ENCODE measurements at places on chromosomes 7 and 10. TPM values are rescaled to one million over a fixed set of nuclear protein-coding genes. Genes with fewer than 3 reads are reported as not detected.

- DNase-seq, result no peak
These were observed 24.0 kb downstream of the MEOX2 start for GRCh38 chr7:15662451-15662850.

- DNase-seq, result peak; percentile 97
These were observed 22.4 kb downstream of the STN1 start for GRCh38 chr10:103895411-103896186.

DNA sequence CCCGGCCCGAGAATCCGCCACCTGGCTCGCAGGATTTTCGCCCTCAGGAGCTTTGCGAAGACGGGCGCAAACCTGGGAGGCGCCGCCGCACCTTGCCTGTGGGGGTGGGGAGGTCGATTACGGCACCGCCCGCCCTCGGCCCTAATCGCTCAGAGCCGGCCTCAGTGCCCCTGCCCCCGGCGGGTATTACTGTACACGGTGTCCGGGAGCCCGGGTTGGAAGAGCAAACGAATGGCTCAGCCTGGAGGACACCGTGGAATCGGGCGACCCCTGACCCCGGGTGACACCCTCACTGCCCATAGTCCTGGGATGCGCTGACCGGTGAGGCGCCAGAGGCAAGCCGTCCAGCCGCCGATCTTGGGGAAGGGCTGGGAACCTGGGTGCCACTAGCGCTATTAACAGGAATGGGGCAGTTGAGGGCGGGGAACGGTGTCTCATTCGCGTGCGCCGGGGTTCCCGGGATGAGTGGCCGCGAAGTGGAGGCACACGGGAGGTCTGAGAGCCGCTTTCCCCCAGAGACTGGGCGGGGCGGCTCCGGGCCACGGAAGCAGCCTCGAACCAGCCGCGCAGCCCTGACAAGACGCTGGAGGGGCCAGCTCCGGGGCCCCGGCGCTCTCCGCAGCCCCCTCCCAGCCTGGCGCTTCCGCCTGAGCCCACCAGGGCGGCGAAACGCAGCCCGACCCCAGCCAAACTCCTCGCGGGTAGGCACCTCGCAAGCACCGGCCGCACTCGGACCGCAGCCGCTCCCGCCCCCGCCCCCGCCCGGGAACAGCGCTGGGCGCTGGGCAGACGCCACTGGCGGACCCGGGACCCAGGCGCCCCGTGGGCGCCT lies 167.5 kb downstream of the NRF1 start:
- no peak for DNase-seq

DNA sequence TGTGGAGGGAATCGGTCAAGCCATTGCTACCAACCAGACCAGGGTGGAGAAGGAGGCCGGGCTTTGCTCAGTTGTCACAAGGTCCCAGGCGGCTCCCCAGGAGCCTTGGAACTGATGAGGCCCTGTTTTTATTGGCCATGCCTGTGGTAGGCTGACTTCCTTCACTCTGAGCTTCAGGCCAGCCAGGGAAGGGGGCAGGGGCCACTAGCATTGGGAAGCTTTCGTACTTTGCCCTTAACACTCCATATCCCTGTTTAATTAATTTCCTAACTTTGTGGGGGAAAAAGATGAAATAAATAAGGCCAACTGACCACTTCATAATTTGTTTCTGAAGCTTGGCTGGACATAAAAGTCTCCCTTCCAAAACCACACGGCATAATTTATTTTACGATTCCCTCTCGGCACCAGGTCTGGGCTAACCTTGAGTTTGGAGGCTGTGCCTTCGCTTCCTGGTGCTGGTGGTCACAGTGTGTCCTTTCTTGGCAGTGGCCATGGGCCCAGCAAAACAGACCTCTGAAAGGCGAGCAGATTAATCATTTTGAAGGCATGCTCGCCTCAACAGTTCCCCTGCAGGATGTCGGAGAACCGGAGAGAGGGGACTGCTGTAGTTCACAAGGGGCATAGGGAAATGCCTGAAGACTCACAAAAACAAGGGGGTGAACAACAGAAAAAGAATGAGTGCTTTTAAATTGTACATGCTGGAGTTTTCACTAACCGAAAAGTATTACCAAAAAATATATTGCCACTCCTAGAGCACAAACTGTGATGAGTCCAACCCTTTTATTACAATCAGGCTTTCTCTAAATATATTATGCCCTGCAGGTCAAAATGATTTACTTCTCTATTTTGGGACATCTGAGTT lies 966.0 kb downstream of the LRMDA start:
- no peak for DNase-seq

DNA sequence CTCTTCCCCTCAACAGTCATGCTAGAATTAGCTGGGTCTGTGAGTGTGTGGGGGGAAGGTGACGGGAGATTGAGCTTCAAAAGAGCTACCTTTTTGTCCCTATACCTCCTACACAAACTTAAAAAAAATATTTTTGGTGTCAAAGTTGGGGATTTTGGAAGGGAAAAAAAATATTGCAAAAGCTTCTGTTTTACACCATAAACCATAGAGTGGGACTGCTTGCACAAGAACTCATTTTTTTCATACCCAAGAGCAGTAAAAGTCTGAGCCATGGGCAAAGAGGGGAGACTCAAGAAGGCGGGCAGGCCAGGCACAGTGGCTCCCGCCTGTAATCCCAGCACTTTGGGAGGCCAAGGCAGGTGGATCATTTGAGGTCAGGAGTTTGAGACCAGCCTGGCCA lies 9.4 kb upstream of the ZDHHC4 start:
- no peak for DNase-seq

DNA sequence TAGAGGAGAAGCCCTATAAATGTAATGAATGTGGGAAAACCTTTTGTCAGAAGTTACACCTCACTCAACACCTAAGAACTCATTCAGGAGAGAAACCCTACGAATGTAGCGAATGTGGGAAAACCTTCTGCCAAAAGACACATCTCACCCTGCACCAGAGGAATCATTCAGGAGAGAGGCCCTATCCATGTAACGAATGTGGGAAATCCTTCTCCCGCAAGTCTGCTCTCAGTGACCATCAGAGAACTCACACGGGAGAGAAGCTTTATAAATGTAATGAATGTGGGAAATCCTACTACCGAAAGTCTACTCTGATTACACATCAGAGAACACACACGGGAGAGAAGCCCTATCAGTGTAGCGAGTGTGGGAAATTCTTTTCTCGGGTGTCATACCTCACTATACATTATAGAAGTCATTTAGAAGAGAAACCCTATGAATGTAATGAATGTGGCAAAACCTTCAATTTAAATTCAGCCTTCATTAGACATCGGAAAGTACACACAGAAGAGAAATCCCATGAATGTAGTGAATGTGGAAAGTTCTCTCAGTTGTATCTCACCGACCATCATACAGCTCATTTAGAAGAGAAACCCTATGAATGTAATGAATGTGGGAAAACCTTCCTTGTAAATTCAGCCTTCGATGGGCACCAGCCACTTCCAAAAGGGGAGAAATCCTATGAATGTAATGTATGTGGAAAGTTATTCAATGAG lies 18.9 kb downstream of the RBAK start:
- peak; percentile 33 for DNase-seq

DNA sequence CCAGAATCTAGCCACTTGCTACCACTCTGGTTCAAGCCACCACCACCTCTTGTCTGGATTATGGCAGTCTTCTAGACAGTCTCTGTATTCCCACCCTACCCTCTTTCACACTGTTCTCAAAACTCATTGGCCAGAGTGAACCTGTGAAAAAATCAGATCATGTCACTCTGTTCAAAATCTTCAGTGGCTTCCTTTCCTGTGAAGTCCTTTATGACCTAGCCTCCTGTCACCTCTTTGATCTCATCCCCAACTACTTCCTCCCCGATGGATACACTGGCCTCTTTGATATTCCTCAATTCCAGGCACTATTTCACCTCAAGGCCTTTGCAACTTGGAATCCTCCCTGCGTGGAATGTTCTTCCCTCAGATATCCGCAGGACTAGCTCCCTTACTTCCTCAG lies 21.2 kb upstream of the ANLN start:
- no peak for DNase-seq

DNA sequence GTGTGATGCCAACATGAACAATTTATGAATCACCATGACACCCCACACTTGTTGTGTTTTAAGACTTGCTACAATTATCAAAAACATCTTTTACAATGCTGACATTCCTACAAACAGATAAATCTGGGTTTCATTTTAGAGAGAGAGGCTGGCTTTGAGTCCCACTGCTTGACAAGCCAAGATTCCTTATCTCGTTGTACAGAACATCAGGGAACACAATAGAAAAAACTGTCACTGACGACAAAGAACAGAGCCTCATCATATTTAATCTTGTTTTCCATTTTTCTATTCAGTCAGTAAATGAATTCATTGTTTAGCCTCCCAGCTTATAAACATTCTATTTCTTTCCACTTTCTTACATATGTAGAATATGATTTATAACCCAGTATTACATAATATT lies 461.6 kb upstream of the VSTM2A start:
- no peak for DNase-seq

DNA sequence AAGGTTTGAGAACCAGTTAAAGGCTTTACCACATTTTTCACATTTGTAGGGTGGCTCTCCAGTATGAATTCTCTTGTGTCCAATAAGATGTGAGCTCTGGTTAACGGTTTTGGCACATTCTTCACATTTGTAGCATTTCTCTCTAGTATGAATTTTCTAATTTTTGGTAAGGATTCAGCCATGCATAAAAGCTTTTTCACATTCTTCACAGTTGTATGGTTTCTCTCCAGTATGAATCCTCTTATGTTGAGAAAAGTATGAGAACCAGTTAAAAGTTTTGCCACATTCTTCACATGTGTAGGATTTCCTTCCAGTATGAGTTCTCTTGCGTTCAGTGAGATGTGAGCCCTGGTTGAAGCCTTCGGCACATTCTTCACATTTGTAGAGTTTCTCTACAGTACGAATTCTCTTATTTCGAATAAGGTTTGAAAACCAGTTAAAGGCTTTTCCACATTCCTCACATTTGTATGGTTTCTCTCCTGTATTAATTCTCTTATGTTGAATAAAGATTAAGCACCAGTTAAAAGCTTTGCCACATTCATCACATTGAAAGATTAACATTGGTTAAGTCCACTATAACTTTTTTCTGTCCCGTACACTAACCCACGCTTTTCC lies 33.2 kb upstream of the ZNF479 start:
- no peak for DNase-seq

DNA sequence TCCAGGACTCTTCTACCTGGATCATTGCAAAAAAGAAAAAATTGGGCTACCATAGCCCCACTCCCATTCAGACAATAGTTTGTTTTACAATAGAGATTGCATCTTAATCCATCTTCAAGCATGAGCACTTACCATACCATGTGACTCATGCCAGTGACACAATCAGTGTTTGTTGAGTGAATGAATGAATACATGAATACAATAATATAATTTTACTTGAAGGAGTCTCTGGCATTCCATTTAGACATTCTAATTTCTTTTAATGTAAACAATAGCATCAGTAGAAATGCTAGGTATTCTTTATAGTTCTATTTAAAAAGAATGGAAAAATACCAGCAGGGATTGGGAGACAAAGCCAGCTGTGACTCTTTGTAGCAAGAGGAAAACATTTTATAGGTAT lies 141.6 kb upstream of the AKR1E2 start:
- DNase-seq, result no peak

DNA sequence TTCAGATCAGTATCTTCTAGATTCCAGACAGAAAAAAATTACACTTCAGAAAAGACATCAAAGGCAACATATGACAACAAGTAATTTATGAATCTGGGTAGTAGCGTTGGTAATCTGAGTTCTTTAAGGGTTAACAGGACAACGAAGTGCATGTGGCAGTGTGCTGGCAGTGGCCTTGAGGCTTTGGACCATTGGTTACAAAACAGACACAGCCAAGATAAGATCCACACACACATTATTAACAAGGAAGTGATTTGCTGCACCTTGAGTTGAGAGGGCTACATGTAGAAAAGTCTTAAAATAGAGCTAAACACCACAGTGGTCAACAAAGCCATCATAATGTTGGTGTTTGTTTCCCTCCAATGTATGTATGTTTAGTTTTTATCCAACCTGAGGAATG lies 40.6 kb downstream of the AKR1D1 start:
- no peak for DNase-seq

- DNase-seq, result no peak
These were observed 76.4 kb downstream of the RUNDC3B start for GRCh38 chr7:87704590-87704989.

GRCh38 chr10:54363390-54363789 lies 437.6 kb downstream of the PCDH15 start:
- DNase-seq, result no peak

DNA sequence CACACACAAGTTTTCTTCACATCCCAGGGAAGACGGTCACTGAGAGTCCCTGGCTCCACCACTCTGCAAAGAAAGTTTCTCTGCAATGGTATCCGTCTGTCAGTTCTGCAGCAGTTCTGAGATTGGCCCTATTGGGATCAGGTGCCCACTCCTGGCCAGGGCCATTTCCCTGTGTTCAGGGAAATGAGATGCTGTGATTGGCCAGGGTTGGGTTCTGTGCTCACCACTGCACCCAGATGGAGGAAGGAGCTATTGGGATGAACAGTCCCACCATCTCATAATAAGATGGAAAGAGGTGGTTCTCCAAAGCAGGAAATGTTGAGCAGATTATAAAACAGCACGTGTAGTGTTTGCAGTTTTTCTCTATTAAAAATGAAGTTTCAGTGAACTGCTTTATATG lies 13.3 kb upstream of the PIP4K2A start:
- DNase-seq, result no peak

GRCh38 chr10:91632671-91633550 lies at the start of gene PPP1R3C:
TSS of gene PPP1R3C (minus strand) at chr10:91633071. CDS start at chr10:91632969, 102 bp downstream.
- DNase-seq, result peak; percentile 97

DNA sequence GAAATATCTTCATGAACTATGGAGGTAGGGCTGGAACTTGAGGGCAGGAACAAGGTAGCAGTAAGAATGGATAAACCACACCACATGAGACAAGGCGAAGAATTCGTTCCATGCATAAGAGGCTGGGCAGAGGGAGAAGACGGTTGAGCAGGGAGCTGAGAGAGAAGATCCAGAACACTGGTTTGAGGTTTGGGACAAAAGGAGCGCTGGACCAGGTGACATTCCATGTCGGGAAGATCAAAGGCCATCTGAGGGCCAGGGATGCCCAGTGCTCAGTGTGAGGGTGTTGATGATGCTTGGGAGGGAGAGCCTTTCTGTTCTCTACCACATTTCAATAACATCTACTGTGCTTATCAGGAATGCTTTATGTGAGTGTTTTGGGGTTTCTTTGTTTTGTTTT lies 52.8 kb downstream of the WIPF3 start:
- DNase-seq, result no peak

- DNase-seq, result peak; percentile 73
These were observed 14.5 kb downstream of the VWDE start for GRCh38 chr7:12389089-12389700.

DNA sequence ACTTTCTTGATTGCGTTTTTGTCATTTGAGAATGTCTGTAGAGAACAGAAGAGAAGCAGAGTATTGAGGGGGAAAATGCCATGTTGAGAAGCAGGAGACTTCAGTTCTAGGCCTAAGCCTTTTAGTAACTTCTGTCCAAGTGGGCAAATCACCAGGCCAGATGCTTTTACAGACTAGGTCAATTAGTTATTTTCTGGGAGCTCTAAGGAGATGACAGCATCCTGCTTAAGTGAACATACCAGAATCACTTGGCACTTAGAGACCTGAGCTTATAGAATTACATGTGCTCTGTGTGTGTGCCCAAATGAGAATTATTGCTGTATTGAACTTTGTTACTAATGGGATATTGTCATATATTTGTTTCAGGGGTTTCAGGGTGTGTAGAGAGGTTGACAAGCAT lies 24.0 kb downstream of the AGK start:
- no peak for DNase-seq

Gene ADAM8
- 0.77 TPM for total RNA-seq

Gene NACAD
- total RNA-seq, result 2.9 TPM

Gene TUBAL3
- not detected for total RNA-seq

Gene AGMO
- total RNA-seq, result not detected

Gene NXPH1
- 2.8 TPM for total RNA-seq

Gene LIPM
- not detected for total RNA-seq

Gene ADCY1
- total RNA-seq, result 0.52 TPM

Gene ZNF804B
- total RNA-seq, result not detected

Gene CALCR
- not detected for total RNA-seq

Measured in LHCN-M2 (cell line).